ENCODE measurements at places on chromosomes 2 and 18.

- DNase-seq, result no peak
Measured at GRCh38 chr18:62792016-62792415, 76.7 kb downstream of the PHLPP1 start.

GRCh38 chr2:190334479-190335224 is 8.7 kb upstream of the INPP1 start:
- DNase-seq, result no peak

- DNase-seq, result no peak
Measured at GRCh38 chr18:2851771-2852170, 5.0 kb downstream of the EMILIN2 start.

DNA sequence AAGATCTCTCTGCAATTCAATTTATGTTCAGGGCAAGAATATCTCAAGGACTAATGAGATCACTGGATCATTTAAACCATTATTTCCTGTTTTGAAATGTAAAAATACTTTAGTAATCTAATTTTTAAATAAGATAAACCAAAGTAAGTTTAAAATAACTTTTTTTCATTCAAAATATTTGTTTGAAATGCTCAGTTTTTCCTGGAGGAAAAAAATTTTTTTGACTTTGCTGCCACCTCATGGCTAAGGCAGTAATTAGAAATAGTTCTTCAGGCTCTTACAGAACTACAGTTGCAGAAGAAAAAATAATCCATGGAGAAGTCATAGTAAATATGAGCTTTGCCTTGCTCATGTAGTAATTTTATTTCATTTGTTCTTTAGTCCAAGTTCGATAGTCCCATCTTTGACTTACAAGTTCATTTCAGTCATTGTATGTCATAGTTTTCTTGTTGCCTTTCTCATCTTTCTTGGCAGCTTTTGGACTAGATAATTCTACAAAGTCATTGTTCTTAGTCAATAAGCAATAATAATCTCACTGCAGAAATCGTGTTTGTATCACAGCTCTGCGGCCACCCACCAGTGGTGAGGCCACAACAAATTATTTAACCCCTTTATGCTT is 127.4 kb downstream of the DPP4 start:
- DNase-seq, result peak; percentile 17

- DNase-seq, result no peak
Measured at GRCh38 chr18:55633032-55633431, 45.0 kb upstream of the TCF4 start.

GRCh38 chr2:858646-859045 is 92.0 kb upstream of the SNTG2 start:
- DNase-seq, result no peak

DNA sequence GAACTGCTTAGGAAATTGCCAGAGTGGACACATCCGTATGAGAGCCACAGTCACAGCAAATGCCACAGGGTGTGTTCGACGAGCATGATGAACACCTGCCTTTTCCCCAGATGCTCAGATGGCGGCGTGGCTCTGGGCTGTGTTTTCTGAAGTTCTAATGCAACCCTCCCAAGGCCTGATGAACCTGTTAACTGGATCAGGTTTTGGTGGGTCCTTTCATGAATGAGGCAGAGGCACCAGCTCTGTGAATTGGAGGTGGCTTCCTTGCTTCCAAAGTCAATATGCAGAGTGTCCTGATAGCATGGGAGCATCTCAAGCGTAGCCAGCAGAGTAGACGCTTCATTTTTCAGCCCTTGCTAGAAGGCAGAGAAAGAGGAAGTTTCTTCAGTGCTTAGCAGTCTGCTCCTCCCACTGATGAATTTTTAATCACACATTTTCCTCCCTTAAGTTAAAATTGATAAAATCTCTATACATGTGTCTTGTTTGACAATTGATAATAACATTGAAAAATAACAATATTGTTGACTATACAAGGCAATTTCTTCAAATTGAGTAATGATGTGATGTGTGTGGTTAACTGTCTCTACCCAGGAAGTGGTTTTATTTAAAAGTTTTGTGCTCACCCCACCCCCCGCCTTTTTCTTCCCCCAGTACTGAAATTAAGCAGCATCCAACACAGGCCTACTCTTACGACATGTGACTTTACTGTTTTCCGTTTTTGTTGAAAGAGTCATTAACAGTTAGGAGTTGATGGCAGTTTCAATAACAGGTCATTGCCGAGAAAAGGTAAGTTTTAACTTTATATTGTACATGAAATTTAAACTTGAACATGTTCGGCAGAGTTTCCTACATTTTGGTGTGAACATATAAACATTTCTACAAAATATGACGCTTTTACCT is at the start of gene ARHGAP15:
ARHGAP15 (plus strand) TSS at position 739 of the 900 bp plus-strand sequence.
- DNase-seq, result peak; percentile 4

- DNase-seq, result no peak
Measured at GRCh38 chr2:197088694-197089093, 162.2 kb upstream of the PGAP1 start.

- DNase-seq, result no peak
Measured at GRCh38 chr2:158772306-158773078, 22.6 kb upstream of the DAPL1 start.

DNA sequence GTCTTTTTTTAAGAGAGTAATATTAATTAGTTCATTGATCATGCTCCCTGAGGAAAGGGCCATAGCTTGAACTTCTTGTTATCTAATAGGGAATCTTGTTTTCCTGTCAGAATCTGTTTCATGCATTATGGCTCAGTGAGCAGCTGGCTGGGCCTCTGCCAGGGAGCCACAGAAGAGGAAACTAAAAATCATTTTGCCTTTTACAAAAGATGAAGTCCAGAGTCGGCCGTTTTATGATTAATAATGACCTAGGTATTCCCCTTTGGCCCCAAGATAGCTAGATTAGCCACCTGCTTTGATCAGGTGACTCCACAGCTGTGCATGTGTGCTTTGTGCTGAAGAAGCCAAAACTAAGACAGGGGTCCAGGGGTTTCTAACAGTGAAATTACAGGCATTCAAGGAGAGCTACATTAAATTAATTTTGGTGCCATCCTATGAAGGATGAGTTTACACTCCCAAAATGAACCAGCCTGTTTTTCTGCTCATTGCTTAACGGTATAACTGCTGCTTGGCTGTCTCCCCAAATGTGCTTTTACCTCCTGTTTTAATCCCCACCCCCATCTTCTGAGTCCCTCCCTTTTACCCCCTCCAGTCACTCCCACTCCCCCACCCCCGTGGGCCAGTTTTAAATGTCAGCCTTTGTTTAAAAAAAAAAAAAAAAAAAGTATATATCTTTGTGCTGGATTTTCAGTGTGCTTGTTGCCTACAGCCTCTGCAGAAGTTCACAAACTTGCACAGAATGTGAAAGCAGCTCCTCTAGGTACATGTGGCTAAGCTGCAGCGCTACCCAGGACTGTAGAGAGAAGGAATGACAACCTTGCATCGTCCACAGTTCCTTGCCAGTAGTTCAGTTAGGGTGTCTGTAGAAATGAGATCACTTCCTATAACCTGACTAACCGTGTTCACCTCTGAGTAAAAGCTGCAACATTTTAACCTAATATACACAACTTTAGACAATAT is 93.1 kb downstream of the CABLES1 start:
- peak; percentile 21 for DNase-seq

DNA sequence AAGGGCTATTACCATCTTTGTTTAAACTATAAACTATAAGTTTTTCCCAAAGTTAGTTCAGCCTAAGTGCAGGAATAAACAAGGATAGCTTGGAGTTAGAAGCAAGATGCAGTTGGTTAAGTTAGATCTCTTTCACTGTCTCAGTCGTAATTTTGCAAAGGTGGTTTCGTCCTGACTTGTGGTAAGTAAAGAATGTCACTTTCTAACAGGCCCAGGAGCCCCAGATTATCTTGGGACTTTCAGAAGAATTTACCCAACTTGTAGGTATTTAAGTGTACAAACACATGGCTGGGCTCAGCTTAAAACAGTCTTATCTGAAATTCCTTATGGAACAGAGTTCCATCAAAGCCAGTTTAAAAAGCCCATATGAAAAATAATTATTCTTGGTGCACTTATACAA is 18.3 kb upstream of the FAM98A start:
- DNase-seq, result no peak

GRCh38 chr2:110897966-110898365 is 165.6 kb downstream of the ACOXL start:
- DNase-seq, result no peak

DNA sequence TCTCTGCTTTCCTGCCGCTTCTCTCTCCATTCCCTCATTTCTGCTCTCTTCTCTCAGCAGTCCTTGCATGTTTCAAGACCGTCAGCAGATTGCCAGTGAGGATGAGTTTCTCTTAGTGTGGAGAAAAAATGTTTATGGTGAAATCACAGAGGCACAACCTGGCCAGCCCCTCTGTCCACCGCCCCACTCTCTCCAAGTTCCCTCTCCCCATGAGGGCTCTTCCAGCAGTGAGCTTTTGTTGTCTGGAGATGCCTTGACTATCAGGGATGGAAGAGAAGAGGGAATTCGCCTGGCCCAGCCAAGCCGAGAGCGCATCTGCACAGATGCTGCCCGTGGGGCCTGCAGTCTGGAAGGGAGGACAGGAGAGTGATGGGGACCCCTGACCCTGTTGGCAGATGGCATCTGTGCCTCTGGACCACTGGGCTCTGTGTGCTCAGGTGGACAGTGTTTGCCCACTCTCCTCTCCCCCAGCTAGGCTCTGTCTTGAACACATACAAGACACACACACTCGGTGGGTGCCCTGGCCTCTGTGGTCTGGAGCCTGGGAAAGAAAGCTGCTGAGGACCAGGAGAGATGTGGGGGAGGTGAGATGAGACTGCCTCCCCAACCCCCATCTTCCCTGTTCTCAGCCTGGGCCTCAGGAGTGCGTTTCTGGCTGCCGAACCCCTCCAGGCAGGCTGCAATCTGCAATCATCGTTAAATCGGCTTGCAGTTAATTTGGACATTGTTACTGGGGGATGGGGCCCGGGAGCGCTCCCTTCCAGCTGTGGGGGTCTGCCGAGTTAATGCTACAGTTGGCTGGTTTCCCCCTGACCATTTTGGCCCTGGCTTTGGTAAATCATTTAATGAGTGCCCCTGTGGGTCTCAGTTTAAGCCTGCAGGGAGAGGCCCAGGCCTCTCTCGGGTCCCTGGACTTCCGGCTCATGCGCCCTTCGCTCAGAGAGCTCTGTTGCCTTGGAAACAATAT is 4.5 kb downstream of the ITM2C start:
- peak; percentile 26 for DNase-seq

GRCh38 chr2:48870942-48871341 is 115.4 kb upstream of the LHCGR start:
- DNase-seq, result no peak

- no peak for DNase-seq
Measured at GRCh38 chr2:52821631-52822030, 946.0 kb upstream of the CHAC2 start.

DNA sequence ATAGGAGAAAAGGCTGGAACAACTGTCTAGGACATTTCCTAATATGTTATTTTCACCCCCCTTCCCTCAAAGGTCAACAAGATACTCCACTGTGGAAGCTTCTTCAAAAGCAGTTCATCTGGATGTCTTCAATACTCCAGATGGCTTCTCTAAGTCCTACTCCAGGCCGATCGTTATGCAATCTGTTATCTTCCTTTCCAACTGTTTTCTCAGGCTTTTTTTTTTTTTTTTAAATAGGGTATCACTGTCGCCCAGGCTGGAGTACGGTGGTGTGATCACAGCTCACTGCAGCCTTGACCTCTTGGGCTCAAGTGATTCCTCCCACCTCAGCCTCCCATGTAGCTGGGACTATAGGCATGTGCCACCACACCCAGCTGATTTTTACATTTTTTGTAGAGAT is 26.3 kb downstream of the ATP8B1 start:
- DNase-seq, result no peak

DNA sequence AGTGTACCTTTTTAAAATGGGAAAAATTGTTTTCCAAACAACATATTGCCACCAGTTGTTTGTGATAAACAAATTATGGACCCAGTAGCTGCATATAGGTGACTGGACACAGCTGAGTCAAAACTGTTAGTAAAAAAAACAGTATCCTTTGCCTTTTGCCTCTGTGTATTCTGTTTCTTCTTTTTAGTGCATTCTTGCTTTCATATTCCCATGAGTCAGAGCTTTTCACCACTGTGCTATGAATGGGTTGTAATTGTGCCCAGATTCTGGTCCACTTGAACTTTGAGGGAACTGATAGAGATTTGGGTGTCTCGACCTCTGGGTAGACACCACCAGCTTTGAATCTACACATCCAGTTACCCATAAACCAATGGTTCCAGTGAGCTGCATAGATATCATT is 1441.9 kb upstream of the ZEB2 start:
- no peak for DNase-seq

GRCh38 chr2:207149249-207150213 is 16.2 kb downstream of the KLF7 start:
- DNase-seq, result no peak

DNA sequence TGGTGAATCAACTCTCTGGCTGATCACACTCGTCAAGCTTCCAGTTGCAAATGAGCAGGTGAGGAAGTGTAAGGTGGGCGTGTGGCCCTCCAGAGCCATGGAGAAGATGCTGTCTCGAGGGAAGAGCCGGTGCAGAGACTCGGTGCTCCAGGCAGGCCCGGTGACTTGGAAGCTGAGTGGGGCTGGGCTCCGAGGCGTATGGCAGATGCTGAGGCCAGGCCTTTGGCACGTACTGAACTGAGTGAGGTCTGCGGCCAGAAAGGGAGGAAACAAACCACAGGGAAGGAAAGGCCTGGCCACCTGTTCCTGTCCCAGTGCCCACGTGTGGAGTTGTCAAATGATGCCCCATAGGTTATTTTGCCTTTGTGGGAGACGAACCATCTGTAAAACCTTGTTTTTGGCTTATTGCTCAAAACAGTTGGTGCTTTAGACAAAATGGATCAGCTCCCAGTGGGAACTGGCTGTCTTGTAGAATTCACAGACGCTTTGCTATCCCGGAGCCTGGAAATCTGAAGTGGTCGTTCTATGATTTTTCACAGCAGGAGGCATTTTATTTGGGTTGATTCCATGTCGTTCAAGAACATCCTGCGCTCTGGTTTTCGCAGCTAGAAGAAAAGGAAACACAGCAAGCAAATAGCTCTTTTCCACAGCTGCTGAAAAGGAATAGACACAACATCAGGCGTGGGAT is 117.5 kb upstream of the TMEM18 start:
- DNase-seq, result no peak

DNA sequence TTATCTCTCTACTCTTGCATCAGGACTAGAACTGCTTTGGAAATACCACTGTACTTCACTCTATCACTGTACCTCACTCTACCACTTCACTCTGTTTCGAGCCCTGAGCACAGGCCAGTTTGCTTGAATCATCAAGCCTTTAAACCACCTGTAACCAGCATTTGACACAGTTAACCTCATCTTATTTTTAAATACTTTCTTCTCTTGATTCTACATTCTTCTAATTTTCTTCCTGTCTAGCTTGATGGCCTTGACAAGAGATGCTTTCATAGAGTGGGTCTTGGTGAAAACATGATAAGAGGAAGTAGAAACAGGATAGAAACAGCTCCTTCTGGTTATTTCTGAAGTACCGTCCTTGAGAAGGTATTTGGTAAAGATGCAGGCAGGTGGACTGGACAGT is 78.1 kb downstream of the SPIRE1 start:
- DNase-seq, result no peak

- DNase-seq, result no peak
Measured at GRCh38 chr2:20317197-20317596, 33.4 kb downstream of the PUM2 start.
